Renal cortical epithelial cell (primary cell): ENCODE measurements at places on chromosomes 7 and 10.

DNA sequence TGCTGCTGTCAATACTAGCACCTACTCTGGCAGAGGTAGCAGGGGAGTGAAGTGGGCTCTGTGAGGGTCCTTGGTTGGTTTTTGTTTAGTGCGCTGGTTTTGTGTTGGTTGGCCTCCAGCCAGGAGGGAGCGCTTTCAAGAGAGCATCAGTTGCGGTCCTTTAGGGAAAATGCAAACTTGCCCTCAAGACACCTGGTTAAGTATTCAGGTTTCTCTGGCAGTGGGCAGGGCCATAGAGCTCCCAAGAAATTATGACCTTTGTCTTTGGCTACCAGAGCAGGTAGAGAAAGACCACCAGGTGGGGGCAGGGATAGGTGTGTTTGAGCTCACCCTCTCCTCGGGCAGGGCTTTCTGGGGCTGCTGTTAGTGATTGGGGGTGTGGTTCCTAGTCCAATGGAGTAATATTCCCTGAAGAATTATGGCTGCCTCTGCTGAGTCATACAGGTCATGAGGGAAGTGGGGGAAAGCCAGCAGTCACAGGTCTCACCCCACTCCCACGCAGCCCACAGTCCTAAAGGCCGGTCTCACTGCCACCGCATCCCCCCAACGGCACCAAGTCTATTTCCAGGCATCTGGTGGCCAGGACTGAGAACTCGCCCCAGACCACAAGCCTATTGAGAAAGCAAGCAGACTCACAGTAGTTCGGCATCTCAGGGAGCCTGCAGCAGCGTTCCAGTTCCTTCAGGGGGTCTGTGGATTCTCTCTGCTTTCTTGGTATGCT, 280.5 kb downstream of the SFMBT2 start:
- no peak for DNase-seq

- no peak for DNase-seq
Measured at GRCh38 chr7:106312099-106312871, 27.5 kb upstream of the NAMPT start.

DNA sequence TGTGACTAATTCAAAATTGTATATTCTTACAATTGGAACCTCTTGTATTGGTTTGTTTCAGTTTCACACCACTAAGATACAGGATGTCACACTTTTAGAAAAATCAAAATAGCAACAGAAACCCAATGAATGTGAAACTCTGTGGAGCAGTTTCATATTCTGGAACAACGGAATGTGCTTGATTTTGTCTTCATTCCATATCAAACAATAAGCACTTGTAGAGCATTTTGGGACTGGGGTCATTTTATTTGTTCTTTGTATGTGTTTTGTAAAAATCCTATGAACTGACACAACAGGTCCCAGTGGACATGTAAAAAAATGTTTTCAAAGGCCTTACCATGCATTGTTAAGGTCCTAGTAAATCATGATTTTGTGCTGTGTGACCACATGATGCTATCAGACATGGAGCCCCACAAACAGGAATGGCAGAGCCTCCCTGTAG, 123.1 kb downstream of the DKK1 start:
- DNase-seq: no peak

- no peak for DNase-seq
Measured at GRCh38 chr10:119784340-119785067, 58.7 kb downstream of the INPP5F start.

- no peak for DNase-seq
Measured at GRCh38 chr10:88243202-88243744, 339.8 kb downstream of the RNLS start.

GRCh38 chr7:56218510-56218909, 102.3 kb upstream of the NUPR2 start:
- no peak for DNase-seq

GRCh38 chr7:139884441-139884840, 55.4 kb downstream of the TBXAS1 start:
- no peak for DNase-seq

- no peak for DNase-seq
Measured at GRCh38 chr7:157974678-157975230, 612.9 kb downstream of the PTPRN2 start.

DNA sequence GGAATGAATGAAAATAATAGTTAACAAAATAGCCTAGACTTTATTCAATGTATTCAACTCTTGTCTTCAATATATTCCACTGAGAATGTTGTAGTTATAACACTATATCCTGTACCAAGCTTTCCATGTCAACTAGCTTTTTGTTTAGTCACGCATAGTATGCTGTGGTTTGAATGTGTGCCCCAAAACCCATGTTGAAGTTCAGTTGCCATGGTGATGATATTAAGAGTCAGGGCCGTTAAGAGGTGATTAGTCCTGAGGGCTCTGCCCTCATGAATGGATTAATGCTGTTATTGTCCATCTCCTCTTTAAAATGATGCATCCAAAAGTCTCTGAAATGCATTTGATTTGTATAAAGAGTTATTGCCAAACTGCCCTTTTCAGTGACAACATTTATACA, 887.6 kb downstream of the NRG3 start:
- DNase-seq: no peak

GRCh38 chr7:130419658-130420057, 21.2 kb downstream of the CEP41 start:
- peak; percentile 45 for DNase-seq

GRCh38 chr10:86556532-86556931, 34.9 kb upstream of the WAPL start:
- DNase-seq: no peak

GRCh38 chr7:33750177-33750576, 155.2 kb upstream of the BMPER start:
- no peak for DNase-seq

DNA sequence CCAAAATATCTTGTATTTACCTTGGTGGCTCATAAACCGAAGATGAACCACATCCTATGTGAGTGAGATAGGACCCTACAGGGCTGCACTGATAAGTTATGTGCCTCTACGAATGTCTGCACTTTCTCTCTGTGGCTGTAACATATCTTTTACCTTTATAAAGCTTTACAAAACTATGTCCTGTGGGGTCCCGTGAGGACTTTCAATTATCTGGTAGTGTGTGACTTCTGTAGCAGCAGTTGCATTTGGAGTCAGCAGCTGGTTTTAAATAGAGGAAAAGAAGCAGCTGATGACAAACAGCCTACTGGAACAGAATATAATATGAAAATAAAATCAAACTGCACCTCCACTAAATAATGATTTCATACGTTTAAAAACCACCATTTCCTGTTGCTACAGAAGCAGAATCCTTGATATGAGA, 222.4 kb upstream of the GNAI1 start:
- DNase-seq: no peak

DNA sequence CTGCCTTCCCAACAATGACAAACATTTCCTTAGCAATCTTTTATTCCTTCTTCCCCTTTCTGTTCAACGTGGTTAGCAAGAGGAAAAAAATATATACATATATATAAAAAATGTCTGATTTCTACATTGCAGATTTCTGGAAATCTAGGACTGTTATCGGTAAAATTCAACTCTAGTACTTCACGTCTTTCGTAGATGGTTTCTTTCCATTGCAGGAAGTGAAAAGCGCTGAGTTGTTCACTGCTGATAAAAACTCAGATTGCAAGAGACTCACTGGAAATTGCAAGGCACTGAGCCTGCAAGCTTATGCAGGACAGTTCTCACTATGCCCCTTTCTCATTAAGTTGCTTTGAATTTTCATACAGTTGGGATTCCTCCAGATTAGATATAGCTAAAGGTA, 23.9 kb downstream of the KIN start:
- DNase-seq: no peak

DNA sequence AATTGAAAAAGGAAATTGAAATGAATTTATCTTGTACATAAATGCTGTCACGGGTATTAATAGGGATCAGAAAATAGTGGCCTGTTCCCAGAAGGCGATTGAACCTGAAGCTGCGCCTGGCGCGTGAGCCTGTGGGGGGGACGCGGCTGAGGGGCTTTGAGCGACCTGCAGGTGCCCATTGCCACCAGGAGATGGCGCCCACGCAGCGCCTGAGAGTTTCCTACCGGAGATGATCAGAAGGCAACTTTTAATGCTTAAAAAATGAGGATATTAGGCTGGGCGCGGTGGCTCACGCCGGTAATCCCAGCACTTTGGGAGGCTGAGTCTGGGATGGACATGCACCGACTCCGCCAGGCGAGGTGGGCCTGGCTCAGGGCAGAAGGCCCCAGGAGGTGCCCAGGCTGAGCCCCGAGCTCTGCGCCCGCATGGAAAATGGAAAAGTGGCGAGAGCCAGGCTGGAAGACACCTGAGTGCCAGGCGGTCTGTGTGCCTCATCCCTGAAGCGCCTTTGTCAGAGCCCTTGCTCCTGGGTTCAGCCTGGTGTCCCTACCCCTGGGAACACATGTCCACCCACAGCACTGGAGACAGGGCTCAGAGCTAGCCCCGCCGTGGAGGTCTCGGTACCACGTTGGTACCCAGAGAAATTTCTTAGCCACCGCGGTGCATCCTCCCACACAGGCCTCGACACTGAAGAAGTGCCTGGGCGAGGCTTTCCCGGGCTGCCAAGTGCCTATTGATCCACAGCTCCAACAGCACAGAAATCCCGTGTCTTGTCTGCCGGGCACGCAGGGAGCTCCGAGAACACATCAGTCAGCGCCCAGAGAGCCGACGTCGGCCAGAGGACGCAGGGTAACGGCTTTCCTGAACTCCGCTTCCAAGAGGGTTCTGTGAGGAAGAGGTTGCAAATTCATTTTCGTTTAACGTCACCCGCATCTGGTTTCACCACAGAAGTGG, 117.4 kb downstream of the INPP5A start:
- peak; percentile 22 for DNase-seq

DNA sequence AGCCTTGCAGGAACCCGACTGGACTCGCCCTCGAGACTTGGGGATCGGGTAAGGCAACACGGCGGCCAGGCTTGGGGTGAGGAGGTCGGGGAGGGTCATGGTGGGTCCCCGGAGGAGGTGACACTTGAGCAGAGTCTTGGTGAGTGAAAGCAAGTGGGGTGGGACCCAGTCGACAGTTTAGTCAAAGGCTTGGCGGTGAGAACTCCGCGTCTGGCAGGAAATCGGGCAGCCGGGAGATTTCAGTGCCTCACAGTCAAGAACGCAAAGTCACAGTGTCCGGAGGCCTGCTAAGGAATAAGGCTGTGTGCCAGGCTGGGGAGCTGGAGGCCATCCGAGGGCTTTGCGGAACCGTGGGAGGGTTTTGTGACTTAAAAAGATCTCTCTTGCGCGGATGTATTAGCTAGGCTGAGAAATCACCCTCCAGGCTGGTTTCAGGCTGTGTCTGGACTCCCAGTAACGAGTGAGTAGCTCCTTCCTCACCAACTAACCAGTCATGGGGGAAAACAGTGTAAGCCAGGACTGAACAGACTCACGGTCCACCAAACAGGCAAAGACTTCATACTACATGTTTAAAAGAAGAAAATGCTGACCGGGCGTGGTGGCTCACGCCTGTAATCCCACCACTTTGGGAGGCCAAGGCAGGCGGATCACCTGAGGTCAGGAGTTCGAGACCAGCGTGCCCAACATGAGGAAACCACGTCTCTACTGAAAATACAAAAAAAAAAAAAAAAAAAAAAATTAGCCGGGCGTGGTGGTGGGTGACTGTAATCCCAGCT, 613 bp downstream of the AP5Z1 start:
- DNase-seq: peak; percentile 45

DNA sequence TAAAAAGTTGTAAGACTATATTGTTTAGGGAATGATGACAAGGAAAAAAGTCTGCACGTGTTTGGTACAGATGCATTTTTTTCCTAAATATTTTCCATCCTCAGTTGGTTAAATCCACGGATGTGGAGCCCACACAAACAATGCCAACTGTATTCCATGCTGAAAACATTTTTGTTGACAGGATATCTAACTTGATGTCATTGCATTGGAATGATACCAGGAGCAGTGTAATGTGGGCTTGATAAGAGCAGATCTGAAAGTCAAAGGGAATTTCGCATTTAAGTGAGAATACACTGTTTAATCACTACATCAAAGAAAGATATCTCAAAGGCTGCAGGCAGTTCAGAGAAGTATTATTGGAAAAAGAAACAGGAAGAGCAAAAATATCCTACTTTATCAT, 49.5 kb upstream of the TMEM140 start:
- no peak for DNase-seq

- no peak for DNase-seq
Measured at GRCh38 chr10:78371136-78371535, 337.5 kb downstream of the RPS24 start.

- DNase-seq: no peak
Measured at GRCh38 chr10:126527645-126528314, 139.5 kb upstream of the ADAM12 start.
